ENCODE measurements at places on chromosomes 6 and 20.

DNA sequence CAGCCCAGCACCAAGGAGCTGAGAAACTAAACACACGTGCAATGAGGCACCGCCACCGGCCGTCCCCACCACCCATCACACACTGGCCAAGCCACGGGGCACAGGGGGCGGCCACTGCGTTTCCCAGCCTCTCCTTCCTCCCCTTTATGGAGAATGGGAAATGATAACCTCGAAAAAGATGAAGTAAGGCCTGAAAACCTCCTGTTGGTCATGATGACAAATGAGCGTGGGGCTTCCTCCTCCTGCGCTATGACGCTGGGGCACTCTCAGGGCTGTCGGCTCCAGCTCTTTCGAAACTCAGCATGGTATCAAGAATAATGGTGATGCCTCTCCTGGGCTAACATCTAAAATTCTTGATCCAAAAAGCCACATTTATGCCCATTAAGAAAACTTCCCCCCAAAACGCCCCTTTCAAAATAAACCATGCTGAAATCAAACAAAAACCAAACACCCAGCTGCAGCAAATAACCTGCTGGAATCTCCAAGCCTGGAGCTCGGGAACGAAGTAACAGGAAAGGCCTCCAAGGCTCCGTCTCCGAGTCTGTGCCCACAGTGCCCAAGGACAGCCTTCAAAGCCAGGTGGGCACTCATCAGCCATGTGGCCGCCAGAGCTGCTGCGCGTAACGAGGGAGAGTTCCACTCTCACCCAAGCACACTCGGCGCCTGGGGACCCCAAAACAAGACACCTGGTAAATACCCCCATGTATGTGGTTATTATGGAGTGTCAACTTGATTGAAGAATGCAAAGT, 50.0 kb downstream of the TAF4 start:
- no peak for DNase-seq

GRCh38 chr20:25360631-25361286, 29.9 kb downstream of the ABHD12 start:
- DNase-seq: no peak

DNA sequence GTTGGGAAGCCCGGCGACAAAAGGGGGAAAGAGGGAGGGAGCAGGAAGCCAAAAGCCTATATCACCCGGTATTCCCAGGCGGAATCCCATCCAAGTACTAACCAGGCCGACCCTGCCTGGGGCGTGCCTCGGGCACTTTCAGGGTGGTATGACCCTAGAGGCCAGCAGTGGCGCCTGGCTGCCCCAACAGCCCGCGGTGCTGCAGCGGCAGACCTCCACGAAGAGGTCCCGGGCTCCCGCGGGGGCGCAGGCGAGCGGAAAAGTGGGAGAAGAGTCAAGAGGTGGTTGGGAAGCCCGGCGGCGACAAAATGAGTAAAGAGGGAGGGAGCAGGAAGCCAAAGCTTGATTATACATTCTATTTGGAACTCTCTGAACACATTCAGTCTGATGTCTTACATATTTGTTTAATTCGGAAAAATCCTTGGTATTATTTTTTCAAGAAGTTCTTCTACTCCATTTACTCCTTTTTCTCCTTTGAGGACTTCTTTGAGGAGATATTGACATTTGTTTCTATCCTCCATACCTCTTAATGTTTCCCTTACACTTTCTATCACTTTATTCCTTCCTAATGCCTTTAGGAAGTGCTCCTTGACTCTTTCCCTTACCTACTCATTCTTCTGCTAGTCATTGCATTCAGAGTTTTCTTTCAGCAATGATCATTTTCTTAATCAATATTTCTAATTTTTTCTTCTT, 11.5 kb downstream of the TREML4 start:
- DNase-seq: no peak

GRCh38 chr6:53998303-53998702, 112.9 kb upstream of the MLIP start:
- no peak for DNase-seq

- DNase-seq: no peak
Observed at GRCh38 chr6:26525838-26526237, 12.3 kb upstream of the HMGN4 start.
